ENCODE measurements at places on chromosomes 5 and 9.

- no peaks in the 10 kb centered on the region for H3K36me3 ChIP-seq
- no peaks in the 10 kb centered on the region for H3K27me3 ChIP-seq
- DNase-seq: no peak
- no peak overlapping the region for H3K4me3 ChIP-seq
Measured at GRCh38 chr5:67997892-67998457, 217.6 kb upstream of the PIK3R1 start.

- no peaks in the 10 kb centered on the region for H3K27me3 ChIP-seq
- no peaks in the 10 kb centered on the region for H3K36me3 ChIP-seq
- DNase-seq: no peak
- H3K4me1 ChIP-seq: no peaks in the 10 kb centered on the region
Measured at GRCh38 chr5:145689235-145689634, 145.9 kb downstream of the PRELID2 start.

DNA sequence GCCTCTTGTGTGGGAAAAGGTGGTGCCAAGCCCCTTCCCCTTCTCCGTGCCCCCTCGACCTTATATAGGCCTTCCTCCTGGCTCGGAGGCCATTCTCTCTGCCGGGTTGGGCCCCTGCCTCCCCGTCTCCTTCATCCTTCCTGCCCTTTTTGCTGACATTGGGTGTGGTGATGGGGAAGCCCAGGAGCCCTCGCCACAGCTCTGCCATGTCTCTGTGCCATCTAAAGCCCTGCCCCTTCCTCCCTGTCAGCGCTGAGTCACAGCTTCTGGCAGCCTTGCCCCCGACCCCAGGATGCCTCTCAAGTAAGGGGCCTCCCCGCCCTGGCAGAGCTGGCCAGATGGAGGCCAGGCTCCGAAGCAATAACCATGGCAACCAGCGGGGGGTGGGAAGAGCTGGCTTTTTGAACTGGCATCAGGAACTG is 30.4 kb downstream of the JADE2 start:
- no peaks in the 10 kb centered on the region for H3K27me3 ChIP-seq
- peaks cover 56% of the 10 kb centered on the region for H3K4me1 ChIP-seq
- DNase-seq: peak; percentile 91

DNA sequence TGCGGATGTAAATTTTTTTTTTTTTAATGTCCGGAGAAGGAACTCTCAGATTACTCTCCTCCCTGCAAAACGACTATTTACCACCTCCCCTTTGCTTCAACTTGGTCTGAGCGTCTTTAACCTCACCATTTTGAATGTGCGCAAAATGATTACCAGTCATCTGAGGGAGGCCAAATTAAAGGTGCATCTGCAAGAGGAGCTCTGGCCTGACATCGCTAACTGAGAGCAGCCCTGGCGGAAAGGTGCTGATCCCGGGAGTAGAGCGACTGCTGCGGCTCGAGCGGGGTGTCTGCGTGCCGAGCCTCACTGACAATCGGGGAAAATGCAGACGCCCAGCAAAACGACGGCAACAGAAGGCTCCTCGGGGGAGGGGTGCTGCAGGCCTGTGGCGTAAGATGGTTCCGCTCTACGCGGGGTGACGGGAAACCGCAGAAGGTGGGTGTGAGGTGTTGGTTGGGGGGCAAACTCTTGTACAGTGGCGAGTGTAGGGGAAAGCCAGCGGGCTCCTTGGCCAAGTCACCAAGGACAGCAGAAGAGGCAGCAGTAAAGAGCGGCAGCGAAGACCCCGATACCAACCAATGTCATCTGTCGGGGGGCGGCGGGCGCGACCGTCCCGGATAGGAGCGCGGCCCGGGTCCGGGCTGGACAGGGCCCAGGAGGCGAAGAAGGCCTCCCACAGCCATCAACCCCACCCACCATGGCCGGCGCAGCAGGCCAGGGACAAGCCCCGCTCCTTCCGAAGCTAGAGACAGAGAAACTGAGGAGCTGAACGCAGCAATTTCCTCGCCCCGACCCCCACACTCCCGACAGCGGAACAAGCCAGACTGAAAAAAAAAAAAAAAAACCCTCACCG is 557 bp downstream of the PJA2 start:
- H3K36me3 ChIP-seq: no peaks in the 10 kb centered on the region
- H3K27ac ChIP-seq: peak overlapping the region; percentile 73
- no peaks in the 10 kb centered on the region for H3K27me3 ChIP-seq
- peaks cover 18% of the 10 kb centered on the region for H3K4me1 ChIP-seq
- DNase-seq: peak; percentile 74

- H3K4me1 ChIP-seq: peaks cover 42% of the 10 kb centered on the region
- H3K27ac ChIP-seq: peak overlapping the region; percentile 27
- H3K36me3 ChIP-seq: no peaks in the 10 kb centered on the region
- no peaks in the 10 kb centered on the region for H3K27me3 ChIP-seq
Measured at GRCh38 chr5:132500931-132501628, 10.5 kb upstream of the IRF1 start.

DNA sequence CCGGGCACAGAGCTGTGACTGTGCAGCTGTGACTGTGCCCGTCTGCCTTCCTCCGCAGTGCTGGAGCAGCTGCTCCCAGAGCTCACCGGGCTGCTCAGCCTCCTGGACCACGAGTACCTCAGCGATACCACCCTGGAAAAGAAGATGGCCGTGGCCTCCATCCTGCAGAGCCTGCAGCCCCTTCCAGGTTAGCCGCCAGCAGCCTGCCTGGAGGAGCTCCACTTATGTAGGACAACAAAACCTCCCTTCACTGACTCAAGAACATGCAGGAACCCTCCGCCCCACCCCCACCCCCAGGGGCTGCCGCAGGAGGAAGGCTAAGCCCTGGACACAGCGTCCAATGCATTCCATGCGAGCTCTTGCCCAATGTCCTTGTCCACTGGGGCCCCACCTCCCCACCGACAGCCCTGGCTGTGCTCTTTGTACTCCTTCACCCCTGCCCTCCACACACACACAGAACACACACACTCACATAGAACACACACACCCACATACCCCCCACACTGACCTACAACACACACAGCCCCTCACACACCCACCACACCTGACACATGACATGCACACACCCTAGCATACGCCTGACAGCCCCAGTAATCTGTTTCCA is 27.9 kb downstream of the AFAP1L1 start:
- no peak for DNase-seq
- H3K27ac ChIP-seq: peak overlapping the region; percentile 80
- H3K27me3 ChIP-seq: no peaks in the 10 kb centered on the region
- H3K36me3 ChIP-seq: no peaks in the 10 kb centered on the region
- H3K4me3 ChIP-seq: no peak overlapping the region

DNA sequence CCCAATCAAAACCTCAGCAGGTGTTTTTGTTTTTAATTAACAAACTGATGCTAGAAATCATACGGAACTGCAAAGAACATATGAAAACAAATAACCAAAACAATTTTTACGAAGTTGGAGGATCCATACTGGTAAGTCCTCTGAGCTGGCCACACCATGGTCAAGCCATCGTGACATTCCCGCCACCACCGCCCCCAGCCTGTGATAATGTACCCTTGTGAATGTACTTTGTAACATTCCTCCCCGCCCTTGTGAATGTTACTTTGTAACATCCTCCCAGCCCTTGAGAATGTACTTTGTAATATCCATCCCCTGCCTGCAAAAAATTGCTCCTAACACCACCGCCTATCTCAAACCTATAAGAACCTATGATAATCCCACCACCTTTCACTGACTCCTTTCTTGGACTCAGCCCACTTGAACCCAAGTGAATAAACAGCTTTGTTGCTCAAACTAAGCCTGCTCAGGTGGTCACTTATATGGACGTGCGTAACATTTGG is 63.3 kb downstream of the RAPGEF6 start:
- H3K27ac ChIP-seq: no peak overlapping the region
- no peak overlapping the region for H3K4me3 ChIP-seq
- no peaks in the 10 kb centered on the region for H3K36me3 ChIP-seq
- no peaks in the 10 kb centered on the region for H3K4me1 ChIP-seq

DNA sequence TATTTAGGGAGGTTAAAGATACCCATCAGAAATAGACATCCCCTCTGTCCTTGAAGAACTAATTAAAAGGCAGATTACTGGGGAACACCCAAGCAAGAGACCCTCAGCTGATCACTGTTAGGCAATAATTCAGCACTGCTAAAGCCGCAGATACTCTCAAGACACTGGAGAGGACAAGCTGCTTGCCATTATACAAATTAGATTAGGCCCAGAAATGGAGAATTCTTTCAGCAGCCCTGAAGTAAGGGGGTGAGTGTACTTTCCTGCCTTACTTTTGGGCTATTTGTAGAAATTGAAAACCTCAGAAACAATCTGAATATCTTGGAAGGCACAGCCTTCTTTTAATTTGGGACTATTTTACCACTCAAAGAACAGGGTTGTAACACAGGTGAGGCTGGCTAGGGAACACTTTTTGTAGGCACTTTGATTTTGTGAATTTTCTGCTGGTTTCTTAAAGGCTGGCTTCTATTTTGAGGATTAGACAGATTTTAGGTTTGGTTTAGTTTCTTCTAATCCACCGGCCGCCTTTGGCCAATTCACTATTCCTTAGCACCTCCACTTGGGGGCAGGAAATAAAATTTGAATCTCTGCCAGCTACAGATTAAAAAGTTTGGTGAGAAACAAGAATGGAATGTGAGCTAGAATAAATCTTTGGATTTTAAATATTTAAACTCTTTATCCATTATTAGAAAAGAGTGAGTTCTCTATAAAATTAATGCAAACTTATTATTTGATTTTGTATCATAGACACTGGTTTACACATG is 106.0 kb downstream of the SMARCA2 start:
- H3K4me1 ChIP-seq: peaks cover 26% of the 10 kb centered on the region
- peak overlapping the region; percentile 4 for H3K27ac ChIP-seq
- H3K4me3 ChIP-seq: no peak overlapping the region
- DNase-seq: peak; percentile 62

GRCh38 chr9:68683433-68683832 is 21.6 kb upstream of the PIP5K1B start:
- H3K4me3 ChIP-seq: no peak overlapping the region
- H3K4me1 ChIP-seq: no peaks in the 10 kb centered on the region
- no peak overlapping the region for H3K27ac ChIP-seq
- peaks cover 2% of the 10 kb centered on the region for H3K27me3 ChIP-seq

DNA sequence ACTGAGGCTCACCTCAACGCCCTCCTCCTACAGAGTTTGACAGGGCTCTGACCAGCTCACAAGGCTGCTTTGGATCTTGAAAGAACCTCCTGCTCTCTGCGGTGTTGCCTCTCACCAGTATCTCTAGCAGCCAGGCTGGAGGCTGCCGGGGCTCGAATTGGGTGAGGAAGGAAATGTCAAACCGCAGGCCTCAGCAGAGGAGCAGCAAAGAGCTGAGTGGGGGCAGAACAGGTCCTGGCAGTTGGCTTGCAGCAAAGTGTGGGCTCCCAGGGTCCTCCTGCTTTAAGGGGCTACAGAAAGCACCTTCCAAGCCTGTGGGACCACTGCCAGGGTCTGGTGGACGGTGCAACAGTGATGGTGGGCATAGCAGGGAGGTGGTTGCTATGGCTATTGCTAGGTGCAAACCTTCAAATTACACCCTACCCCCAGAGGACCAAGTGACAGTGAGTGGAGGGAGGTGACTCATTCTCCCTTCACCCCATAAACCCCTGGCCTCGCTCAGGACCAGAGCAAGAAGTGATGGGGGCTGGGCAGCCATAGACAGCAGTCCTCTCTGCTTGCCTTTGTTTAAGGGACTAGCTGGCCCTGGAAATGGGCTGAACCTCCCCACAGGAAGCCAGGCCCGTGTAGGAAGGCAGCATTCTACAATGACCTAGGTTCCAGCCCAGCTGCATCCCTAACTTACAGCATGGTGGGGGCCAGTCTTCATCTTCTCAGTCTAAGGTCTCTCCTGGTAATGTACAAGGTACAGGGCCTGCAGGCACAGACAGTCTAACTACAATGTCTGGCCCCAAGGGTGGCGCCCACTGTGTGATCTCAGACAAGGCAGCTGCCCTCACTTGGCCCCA is 18.7 kb downstream of the LCP2 start:
- peaks cover 4% of the 10 kb centered on the region for H3K27me3 ChIP-seq
- no peak overlapping the region for H3K4me3 ChIP-seq
- H3K4me1 ChIP-seq: peaks cover 4% of the 10 kb centered on the region
- no peak overlapping the region for H3K27ac ChIP-seq
- DNase-seq: no peak

- H3K36me3 ChIP-seq: no peaks in the 10 kb centered on the region
- no peak overlapping the region for H3K4me3 ChIP-seq
- no peak overlapping the region for H3K27ac ChIP-seq
- H3K4me1 ChIP-seq: no peaks in the 10 kb centered on the region
- no peaks in the 10 kb centered on the region for H3K27me3 ChIP-seq
Measured at GRCh38 chr5:170111088-170111785, 5.5 kb downstream of the FOXI1 start.

DNA sequence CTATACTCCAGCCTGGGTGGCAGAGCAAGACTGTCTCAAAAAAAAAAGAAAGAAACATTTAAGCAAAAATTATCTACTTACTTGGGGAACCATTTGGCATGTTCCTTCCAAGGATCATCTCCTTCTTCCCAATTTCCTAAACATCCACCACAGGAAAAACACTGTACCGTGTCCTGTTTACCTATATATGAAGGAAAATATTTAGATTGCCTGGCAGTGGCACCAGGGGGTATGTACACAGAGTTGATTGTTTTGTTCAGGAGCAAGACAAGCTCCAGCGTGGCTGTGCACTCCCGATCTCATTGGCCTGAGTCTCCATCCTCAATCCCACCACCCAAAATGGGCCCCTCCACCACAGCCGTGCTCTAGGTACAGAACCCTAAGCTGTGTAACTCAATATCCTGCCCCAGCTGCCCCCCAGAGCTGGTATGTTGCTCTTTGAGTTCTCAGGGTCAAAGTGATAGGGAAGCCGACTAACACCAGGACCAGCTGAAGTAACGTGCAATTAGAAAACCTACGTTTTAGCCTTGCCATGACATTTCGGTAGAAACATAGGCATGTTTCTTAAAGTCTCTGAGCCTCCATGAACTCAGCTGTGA is 13.8 kb downstream of the NAIP start:
- no peak overlapping the region for H3K27ac ChIP-seq
- H3K4me3 ChIP-seq: no peak overlapping the region
- DNase-seq: peak; percentile 0
- H3K36me3 ChIP-seq: no peaks in the 10 kb centered on the region

- no peak overlapping the region for H3K27ac ChIP-seq
- no peak overlapping the region for H3K4me3 ChIP-seq
- H3K27me3 ChIP-seq: no peaks in the 10 kb centered on the region
- no peaks in the 10 kb centered on the region for H3K4me1 ChIP-seq
- no peak for DNase-seq
Measured at GRCh38 chr9:88064554-88064953, 73.7 kb downstream of the SPATA31C2 start.

- no peaks in the 10 kb centered on the region for H3K27me3 ChIP-seq
- no peak overlapping the region for H3K27ac ChIP-seq
- no peak for DNase-seq
- H3K4me1 ChIP-seq: no peaks in the 10 kb centered on the region
- no peak overlapping the region for H3K4me3 ChIP-seq
Measured at GRCh38 chr5:89190515-89191265, 307.7 kb upstream of the MEF2C start.

- H3K27ac ChIP-seq: no peak overlapping the region
- no peak overlapping the region for H3K4me3 ChIP-seq
- H3K4me1 ChIP-seq: no peaks in the 10 kb centered on the region
- no peak for DNase-seq
- no peaks in the 10 kb centered on the region for H3K27me3 ChIP-seq
Measured at GRCh38 chr9:135036861-135037465, 50.5 kb upstream of the OLFM1 start.

GRCh38 chr5:86546044-86546443 is 71.7 kb upstream of the COX7C start:
- no peak overlapping the region for H3K27ac ChIP-seq
- H3K4me1 ChIP-seq: no peaks in the 10 kb centered on the region
- no peaks in the 10 kb centered on the region for H3K27me3 ChIP-seq

GRCh38 chr5:157740229-157740610 is 3.3 kb upstream of the LSM11 start:
- H3K27me3 ChIP-seq: no peaks in the 10 kb centered on the region
- no peak overlapping the region for H3K27ac ChIP-seq
- no peak overlapping the region for H3K4me3 ChIP-seq
- H3K4me1 ChIP-seq: peaks cover 12% of the 10 kb centered on the region
